Glomerular endothelial cell (primary cell): ENCODE measurements at places on chromosomes 2 and 18.

DNA sequence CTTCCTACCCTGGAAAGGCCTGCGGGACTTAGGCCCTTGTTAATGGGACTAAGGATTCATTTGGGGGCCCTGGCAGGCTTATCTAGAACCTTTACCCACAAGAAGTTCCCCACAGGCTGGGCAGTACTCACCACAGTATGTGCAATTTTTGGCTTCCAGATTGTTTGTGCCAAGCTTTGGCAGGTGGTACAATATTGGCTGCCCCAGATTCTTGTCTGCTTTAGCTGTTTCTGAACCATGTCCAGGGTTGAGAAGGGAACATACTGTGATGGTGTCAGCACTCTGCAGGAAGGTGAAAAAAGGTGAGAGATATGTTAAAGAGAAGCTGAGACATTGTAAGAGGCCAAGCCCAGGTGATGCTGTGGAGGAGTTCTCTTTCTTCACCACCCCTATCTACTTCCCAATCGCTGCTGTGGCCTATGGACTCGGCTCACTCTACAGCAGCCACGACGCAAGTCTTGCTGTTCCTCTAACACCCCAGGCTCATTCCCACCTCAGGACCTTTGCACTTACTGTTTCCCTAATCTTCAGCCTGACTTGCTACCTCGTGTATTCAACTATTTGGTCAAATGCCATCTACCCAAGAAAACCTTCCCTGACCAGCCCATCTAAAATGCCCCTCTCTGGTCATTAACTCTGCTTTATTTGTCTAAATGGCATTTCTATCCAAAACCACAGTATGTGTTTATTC lies 9.2 kb downstream of the SLC4A5 start:
- no peak for DNase-seq

GRCh38 chr2:14445670-14446069 lies 186.8 kb upstream of the LRATD1 start:
- no peak for DNase-seq

DNA sequence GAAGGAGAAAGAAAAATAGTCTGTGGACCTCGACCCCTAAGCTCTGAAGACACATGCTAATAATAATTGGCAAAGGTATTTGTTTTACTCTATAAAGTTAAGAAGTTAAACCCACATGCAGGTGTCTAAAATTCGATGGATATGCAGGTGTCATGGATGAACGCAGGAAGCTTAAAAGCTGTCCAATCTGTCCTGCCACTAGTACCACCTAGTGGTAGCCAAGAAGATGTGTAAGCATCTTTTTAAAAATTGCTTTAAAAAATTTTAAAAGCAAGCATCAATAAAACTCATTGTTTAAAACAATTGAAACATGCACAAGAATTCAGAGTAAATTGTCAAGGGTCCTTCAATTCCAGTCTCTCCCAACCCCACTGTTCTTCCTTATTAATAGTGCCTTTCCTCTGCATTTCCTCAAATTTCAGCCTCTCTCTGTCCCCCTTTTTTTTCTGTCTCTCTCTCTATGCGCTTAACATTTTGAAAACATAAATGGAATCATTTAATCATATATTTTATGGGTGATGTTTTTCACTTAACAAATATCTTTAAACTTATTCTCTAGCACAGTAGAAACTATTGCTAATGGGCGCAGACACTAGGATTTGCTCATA lies 30.6 kb upstream of the PPP3R1 start:
- DNase-seq, result peak; percentile 14

DNA sequence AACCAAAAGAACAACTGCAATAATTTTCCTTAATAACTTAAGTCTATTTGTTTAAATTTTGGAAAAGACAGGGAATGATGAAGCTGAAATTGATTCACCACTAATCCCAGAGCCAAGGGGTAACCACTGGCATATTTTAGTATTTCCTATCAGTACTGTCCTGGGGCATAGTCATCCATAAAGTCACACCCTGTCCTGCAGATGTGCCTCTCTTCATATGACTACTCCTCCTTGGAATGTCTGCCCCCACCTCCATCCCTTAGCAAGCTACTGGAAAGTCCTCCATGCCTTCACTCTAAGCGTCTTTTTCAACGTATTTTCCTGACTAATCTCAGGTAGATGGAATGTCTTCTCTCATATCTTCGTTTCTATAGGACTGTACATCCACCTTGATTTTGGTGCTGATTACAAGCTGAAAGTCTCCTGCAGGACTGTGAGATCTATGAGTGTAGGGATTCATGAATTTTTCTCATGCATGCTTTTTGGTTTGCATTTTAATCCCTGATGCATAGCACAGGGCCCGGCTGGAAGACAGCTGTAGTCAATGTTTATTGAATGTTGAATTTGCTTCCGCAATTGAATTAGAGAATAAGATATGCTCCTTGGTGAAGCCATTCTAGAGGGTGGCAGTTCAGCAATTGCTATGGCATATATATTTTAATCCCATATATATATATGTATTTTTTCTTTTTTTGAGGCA lies 85.6 kb downstream of the MOGAT1 start:
- DNase-seq, result no peak

GRCh38 chr2:109222422-109222821 lies 93.4 kb downstream of the SH3RF3 start:
- DNase-seq, result no peak

DNA sequence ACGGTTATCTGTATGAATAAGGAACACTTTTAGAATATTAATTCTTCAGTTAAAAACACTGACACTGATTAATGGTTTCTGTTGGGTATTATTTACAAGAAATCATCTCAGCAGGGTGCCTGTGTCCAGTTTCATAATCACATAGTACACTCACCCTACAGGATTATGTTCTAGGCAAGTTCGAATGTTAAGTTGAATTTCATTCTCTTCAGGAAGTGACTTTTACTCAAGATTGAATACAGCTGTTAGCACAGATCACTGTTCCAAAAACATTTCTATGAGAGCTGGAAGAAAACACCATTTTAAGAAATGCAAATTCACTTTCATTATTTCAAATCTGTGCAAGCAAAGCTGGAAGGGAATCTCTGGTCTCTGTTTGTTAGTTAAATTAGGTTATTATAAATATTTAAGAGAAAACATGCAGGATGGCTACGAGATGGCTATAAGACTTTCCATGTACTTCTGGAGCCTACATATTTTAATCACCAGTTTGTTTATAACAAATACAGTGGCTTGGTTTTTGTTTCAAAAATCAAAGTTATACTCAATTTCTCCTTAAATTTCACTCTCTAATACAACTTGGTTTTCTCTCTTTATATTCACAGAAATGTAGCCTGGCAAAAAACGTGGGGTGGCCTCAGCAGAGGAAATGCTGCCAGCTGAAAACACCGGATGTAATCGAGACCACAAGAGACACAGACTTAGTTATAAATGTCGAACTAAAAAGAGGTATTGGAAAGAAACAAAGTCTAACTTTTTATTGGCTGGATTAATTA lies 65.8 kb downstream of the RBMS1 start:
- DNase-seq, result no peak

GRCh38 chr2:216351172-216351925 lies 20.9 kb downstream of the MARCHF4 start:
- no peak for DNase-seq

DNA sequence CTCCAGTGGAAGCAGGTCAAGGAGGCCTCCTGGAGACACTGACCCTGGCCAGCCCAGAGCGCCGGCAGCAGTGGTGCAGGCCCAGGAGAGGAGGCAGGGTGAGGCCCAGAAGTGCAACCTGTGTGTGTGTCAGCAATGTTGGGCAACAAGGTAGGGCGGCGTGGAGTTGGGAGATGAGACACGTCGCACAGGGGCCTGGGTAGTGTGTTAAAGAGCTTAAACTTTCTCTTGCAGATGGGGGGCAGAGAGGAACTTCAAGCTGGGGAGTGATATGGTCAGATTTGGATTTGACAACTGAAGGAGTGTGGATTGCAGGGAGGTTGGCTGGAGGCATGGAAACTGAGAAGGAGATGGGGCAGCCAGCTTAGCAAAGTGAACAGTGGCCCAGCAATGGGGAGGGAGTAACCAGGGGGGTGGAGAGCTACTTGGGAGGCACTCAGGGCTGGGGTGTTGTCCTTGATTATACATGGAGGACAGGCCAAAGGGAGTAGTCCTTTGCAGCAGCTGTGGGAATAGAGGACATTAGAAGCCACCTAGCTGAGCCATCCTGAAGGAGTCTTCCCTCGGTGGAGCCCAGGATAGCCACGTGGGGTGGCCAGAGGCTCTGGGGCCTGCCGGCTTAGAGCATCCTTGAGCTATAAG lies 278.6 kb upstream of the HS6ST1 start:
- DNase-seq, result no peak

GRCh38 chr2:188786368-188786841 lies 187.8 kb upstream of the COL3A1 start:
- DNase-seq, result no peak

DNA sequence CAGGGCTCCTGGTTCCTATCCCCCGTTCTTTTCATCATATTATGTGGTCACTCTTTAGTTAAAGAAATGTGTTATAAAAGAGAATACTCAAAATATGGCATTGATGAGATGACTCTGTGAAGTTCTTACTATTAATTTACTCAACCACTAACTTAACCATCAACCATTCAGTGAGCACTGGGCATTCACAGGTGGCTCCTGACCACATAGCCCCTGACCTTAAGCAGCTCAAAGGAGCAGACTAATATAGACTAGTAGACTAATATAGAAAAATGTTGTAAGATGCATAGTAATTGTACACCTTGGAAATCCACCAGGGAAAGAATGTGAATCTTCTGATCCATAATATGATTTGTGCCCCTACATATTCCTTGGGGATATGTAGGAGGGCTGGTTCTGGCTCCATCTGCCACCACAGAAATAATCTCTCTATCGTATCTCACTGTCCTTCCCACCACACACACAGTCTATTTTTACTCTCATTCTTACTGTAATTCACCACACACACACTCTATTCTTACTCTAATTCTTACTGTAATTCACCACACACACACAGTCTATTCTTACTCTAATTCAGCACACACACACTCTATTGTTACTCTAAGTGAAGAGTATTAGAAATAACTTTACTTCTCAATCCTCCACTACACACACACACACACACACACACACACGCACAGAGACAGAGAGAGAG lies 188.9 kb upstream of the ITGA4 start:
- DNase-seq, result no peak

GRCh38 chr18:48550101-48550729 lies 11.4 kb downstream of the CTIF start:
- no peak for DNase-seq

GRCh38 chr18:3451183-3451988 lies 1.4 kb downstream of the TGIF1 start:
- DNase-seq, result no peak
